ENCODE measurements at places on chromosomes 16 and 17.

GRCh38 chr17:33152783-33153182 is 140.3 kb downstream of the ASIC2 start:
- DNase-seq = no peak

- no peak for DNase-seq
Measured at GRCh38 chr17:59373882-59374495, 42.5 kb downstream of the YPEL2 start.

DNA sequence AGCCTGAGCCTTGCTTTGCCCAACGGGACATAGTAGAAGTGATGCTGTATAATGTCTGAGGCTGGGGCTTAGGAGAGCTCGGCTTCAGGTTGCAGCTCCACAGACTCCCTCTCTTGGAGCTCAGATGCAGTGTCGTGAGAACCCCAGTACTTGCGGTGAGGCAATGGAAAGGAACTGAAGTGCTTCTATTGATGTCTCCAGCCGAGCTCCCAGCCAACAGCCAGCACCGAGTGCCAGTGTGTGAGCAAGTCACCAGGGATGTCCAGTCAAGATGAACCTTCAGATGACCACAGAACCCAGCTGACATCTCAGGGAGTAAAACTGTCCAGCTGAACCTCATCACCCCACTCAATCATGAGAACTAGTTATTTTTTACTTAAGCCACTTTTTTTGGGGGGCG is 268.1 kb downstream of the IRF8 start:
- no peak for DNase-seq

GRCh38 chr17:48132385-48132784 is 24.8 kb downstream of the SNX11 start:
- DNase-seq = no peak

DNA sequence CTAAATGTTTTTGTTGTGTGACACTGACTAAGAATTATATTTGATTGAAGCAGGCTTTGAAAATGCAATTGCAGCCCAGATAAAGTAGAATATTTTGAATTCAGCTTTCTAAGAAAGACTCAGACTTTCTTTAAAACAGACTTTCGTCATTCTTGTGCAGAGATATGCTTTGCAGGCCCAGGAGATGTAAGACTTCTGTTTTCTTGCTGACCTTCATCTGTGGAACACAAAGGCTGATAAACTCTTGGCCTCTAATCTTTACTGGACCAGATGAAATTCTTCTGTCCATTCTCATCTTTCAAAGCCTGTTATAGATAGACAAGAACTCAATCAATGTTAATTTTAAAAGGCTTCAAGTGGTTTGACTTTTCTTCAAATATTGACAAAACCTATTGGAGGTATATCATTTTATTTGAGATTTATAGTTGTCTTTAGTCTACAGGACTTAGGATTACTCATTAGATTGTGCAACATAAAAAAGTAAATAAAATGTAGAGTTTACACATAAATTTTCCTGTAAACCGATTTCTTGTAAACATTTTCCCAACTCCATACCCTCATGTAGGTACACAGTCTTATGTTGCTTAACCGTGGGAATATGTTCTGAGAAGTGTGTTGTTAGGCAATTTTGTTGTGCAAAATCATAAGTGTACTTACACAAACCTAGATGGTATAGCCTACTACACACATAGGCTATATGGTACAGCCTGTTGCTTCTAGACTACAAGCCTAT is 94.2 kb downstream of the MAP2K4 start:
- no peak for DNase-seq

DNA sequence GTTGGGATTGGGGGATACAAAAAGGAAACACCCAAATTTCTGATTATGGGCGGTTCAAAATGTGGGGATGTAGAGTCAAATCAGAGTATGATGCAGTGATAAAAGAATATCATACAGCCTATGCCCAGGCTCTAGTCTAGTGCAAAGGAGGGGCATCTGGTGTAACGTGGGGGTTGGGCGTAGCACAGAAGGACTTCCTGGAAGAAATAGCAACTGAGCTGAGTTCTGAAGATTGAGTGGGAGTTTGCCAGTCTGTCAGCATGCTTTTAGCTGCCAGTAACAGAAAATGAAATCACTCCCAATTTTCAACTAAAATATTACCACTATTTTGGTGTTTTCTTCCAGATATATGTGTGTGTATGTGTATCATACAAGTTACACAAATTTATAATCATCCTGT is 196.9 kb downstream of the SPECC1 start:
- no peak for DNase-seq

- DNase-seq = no peak
Measured at GRCh38 chr17:21174713-21175112, 39.2 kb downstream of the TMEM11 start.

GRCh38 chr17:77502626-77503292 is 362.0 kb downstream of the SEC14L1 start:
- no peak for DNase-seq

DNA sequence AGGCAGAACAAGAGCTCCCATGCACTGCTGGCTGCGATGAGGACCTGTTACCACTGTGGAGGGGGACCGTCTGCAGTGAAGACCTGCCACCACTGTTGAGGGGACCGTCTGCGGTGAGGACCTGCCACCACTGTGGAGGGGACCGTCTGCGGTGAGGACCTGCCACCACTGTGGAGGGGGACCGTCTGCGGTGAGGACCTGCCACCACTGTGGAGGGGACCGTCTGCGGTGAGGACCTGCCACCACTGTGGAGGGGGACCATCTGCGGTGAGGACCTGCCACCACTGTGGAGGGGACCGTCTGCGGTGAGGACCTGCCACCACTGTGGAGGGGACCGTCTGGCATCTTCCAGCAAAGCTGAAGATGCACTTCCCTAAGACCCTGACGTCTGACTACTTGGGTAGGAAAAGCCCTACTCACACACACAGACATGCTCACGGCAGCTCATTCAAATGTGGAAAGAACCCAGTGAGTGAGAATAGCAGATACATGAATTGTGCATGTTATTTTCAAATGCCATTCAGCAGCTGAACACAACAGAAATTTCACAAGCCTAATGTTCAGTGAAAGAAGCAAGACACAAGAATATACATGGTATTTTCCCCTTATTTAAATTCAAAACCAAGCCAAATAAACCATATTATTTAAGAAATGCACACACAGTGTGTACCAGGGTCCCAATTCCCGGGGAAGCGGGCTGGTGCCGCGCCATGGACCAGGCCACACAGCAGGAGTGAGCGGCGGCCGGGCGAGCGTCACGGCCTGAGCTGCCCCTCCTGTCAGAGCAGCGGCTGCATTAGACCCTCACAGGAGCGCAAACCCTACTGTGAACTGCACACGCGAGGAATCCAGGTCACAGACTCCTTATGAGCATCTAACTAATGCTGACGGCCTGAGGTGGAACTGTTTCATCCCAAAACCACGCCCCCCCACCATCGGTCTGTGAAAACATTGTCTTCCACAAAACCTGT is 64.2 kb upstream of the METRNL start:
- DNase-seq = no peak

DNA sequence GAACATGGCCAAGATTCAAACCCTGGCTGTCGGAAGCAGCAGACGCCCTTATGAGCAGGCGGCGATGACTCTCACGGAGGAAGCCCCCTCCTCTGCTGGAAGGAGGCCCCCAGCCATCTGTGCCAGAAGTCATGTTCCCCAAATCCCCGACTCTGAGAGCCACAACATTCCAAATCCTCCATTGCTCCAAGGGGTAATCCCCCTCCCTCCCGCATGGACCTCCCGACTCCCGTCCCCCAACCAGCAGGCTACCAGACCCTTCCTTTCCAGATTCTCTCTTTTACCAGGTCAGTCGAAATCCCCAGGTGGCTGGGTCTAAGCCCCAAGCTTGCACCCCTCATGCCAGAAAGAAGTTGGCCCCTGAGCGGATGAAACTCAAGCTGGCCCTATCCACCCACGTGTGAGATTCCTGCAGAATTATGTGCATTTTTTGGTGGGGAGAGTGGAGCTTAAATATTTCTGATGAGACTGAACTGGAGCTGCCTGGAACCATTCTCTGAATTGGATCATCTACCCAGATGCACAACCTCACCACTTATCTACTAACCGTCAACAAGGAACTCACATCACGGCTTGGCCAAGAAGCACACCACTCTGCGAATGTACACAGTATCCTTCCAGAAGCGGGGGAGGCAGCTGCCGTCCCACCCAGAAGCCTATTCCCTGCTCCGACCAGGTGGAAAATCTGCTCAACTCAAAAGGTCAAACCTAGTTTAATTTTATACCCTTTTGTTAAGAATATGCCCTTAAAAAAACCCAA is 283.5 kb downstream of the C16orf95 start:
- no peak for DNase-seq

- no peak for DNase-seq
Measured at GRCh38 chr17:20087538-20088250, 78.5 kb downstream of the SPECC1 start.

GRCh38 chr17:49748223-49748622 is 15.7 kb downstream of the FAM117A start:
- no peak for DNase-seq

DNA sequence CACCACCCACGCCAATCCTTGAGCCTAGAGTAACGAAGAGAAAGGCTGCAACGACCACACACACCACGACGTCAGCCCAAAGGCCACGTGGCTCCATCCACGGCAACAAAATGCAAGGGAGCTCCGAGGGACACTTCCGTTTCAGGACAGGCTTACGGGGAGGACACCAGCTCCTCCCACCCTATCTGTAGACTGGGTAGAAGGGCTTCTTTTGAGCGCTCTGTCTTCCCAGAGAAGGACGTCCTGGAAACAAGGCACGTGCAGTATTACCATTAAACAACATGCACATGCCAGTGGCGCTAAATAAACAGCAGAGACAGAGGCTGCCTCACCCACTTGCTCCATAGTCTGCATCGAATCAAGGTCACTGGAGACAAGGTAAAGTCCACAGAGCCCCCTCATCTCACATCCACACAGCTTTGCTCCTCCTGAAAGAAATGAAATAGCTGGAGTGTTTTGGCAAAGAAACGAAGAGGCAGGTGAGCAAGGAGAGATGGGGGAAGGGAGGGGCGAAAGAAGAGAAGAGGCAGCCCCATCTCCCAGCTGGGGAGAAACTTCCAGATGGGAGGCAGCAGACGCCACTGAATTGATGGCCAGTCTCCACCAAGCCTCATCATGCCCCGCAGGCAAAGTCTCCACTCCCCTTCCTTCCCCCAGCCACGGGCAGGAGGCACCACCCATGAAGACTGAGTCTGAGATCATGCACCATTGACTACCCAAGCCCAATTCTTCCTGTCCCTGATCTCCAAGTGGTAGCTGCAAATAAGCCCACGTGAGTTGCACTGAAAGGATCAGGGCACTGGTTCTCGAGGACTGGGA is 24.0 kb downstream of the ZFHX3 start:
- no peak for DNase-seq

DNA sequence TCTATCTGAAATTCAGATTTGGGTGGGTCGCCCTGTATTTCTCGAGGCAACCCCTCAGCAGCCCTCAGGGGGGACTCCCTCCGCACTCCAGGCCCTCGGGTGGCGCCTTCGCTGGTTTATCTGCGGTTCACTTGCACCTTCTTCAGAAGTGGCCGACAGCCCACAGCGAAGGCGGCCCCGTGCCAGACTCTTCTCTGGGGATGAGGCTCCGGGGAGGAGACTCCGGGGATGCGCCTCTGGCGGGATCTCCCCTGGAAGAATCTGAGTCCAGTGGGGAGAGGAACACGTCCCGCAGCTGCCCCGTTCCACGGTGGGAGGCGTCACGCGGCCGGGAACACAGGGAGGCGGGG is 63.9 kb upstream of the DNAJA2 start:
- DNase-seq = no peak

- DNase-seq = peak; percentile 91
Measured at GRCh38 chr17:2828397-2829038, 32.3 kb downstream of the RAP1GAP2 start.

GRCh38 chr16:75106351-75107274 is 10.0 kb downstream of the LDHD start:
- no peak for DNase-seq

DNA sequence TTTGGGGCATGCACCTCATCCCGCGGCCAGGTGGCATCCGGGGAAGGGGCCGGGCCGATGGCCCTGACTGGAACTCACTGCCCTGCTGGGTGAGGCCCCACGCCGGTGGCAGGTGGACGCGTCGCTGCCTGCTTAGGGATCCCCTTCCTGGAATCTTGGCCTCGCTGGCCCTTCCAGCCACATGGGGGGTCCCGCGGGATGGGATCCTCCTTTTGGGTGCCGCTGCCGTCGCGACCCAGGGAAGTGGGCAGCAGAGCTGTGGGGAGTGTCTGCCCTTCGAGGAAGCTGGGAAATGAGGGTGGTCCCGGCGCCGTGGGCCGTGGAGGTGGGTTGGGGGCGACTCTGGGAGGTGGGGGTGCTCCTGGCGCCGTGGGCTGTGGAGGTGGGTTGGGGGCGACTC is 12.8 kb downstream of the METRNL start:
- DNase-seq = no peak

DNA sequence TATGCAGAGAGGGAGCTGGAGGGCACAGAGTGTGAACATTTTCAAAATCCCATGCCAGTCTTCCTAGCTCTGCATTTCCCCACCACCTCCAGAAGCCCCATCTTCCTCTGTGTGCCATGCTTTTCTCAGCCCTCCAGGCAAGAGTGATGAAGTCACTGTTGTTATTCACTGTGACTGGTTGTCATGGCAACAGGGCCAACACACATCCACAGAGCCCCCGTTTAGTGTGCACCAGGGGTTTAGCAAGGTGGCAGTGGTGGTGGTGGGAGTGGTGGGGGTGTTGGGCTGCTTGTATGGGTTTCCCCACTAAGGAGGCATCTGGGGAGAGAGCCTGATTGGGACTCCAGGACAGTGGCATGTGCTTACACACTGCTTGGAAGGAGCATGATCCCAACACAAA is 309.9 kb upstream of the ASIC2 start:
- DNase-seq = no peak

DNA sequence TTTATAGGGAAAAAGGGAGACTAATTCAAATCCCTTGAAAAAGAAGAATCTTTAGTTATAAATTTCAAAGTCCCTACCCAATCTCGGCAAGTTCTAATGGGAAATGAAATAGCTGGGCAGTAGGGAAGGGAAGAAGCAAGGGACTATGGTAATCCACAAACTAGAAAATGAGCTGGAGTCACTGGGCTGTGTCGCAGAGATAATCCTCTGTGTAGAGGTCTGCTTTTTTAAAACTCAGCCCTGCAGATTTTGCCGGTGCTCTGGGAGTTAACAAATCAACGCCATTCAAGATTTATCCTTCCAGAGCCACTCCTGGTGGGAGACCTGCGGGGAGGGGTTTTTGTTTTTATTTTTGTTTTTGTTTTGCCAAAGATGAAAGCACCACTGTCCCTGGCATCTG is 20.8 kb downstream of the SNX11 start:
- no peak for DNase-seq

GRCh38 chr16:50812876-50813466 is 71.1 kb downstream of the CYLD start:
- no peak for DNase-seq
